NAMALWA (cell line): ENCODE measurements at places on chromosomes 2 and 18.
A peak's percentile ranks its signal among the peaks of the same experiment; 100 is the strongest.

DNA sequence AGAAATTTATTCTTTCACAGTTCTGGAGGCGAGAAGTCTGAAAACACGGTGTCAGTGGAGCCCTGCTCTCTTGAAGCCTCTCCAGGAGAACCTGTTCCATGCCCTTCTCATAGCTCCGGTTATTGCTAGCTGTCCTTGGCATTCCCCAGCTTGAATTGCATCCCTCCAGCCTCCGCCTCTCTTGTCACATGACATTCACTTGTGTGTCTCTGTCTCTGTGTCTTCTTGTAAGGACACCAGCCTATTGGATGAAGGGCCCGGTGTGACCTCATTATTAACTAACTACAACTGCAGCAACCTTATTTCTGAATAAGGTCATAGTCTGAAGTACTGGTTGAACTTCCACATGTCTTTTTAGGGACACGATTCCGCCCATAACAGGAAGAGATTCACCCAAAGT lies 4.5 kb upstream of the PRSS56 start:
- no peak for DNase-seq

DNA sequence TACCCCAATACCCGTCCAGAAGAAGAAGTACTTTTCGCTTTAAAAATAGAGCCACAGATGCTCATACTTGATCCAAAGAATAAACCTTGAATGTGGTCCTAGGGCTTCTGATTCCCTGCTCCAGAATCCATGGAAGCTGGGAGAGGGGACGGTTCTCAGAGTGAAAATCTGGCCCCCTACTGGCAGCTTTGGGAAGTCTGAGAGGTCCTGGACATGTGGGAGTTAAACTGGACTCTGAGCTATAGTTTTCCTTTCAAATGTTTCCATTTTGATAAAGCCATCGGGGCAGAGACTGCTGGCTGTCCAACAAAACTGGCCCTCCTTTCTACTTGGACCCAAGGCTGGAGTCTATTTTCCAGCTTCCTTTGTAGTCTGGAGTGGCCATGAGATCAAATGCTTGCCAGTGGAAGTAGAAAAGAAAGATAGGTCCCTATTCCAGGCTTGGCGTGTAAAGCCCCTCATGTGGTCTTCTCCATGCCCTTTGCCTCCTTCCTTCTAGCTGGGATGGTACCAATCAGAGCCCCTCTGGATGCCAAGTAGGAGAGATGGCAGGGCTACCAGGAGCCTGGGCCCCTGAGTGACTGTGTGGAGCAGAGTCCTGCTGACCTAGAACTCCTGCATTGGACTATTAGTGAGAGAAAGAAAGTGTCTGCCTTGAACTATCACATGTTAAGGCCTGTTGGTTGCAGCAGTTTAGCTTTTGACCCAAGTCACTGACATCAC lies 37.7 kb upstream of the TBC1D8 start:
- DNase-seq: peak; percentile 15

- peak; percentile 80 for DNase-seq
Measured at GRCh38 chr2:183063083-183063482, 15.5 kb upstream of the DUSP19 start.

DNA sequence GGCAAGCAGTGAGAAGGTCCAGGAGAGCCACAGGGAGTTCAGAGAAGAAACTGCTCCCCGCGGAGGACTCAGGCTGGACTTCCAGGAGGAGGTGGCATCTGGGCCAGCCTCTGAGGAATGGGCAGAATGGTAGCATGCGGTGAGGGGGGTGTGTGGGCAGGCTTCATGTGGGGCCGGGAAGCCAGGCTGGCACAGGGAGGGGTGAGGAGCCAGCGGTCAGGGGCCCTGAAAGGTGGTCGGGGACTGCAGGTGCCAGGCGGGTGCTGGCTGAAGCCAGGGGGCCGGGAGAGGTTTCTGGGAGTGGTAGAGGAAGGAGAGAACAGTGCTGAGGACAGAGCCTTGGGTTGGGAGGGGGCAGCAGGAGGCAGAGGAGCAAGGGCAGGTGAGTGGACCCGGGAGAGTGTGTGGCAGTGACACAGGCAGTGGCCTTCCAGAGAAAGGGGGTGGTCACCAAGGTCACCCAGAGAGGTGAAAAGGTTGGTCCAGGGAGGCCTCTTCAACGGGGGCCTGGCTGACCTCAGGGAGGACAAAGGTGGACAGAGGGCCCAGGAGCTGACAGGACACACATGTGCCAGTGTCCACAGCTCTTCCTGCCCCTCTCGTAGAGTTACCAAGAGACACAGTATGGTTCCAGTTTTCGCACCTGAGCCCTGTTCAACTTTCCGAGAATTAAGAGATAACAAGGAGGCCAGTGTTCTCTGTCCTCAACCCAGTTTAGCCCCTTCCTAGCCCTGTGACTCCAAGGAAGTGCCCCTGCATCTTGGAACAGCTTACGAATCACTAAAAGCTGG lies 101.2 kb upstream of the ASB18 start:
- no peak for DNase-seq
